NK-92 treated with Interleukin-12 subunit alpha and Interleukin-12 subunit beta, amount 100 ng/mL, for 24 hours (cell line): ENCODE measurements at places on chromosomes 12 and 14.

GRCh38 chr12:132356691-132357622 is 27.6 kb upstream of the GALNT9 start:
- DNase-seq = no peak

GRCh38 chr12:12534166-12534866 is 28.3 kb downstream of the DUSP16 start:
- no peak for DNase-seq

DNA sequence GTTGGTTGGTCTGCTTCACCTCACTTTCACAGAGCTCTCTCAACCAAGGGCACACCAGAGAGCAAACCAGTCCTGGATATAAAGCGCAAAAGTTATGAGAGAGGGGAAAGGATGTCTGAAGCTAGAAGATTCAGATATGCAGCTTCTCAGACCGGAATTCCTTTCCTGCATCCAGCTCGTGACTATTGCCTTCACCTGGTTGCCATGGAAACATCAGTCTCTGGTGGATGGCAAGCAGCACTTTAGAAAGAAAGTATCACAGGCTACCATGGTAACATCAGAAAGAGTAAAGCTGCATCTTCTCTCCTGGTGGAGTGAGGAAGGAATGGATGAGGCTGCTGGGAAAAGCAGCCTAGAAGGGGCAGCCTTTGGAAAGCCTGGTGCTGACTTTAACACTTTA is 13.7 kb downstream of the REM2 start:
- no peak for DNase-seq

DNA sequence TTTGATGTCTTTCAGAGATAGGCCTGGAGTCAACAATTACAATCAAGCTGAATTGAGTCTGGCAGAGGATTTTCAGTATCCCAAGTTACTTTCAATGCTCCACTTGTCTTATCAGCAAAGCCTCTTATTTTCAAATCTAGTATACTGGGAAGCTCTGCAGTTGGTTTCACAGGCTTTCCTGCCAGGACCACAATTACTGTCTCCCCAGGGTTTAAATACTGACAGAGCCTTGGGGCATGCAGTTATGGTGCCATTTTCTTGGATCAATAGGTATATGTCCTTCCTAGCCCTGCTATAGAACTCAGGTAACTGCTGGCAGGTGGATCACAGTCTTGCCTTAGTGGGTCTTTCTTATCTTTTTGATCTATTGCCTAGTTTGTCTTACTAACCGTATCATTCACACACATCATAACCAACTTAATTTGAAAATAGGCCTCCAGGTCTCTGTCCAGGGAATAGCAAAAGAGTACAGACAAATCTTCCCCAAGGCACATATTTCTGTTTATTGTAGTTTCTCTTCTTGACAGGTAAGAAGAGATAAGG is 22.4 kb upstream of the RNU6-8 start:
- no peak for DNase-seq

DNA sequence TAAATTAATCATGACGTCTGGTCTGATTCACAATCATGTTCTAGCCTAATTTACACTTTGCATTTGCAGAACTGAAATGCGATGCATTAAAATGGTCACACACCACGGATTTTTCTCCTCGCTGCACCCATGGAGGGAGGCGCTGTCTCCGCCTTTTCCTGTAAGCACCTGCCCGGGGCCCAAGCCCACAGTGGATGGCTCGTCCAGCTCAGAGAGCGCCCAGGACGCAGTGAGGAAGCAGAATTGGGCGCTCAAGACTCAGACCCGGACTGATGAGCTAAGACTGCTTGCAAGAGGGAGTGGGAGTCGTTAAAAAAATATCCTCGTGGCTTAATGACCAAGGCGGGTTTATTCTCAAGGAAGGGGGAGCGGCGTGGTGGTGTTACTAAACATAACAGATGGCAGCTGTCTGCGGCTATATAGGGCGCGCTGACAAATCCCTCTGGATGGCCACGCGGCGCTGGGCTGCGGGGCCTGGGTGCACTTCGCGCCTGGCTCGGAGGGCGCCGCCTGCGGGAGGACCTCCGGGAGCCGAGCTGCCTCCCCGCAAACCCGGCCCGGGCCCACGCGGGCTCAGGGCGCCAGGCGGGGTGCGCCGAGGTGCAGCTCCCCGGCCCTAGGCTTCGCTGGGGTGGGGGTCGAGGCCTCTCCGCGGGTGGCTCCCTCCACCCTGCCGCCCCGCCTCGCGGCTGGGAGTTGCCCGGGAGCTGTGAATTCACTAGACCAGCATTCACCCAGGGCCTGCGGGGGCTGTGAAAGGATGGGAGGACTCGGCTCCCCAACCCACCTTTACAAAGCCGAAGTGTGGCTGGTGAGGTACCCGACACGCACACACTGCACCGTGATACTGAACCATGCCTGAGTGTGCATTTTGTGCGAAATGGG is 78.7 kb downstream of the PPM1A start:
- DNase-seq = no peak

- no peak for DNase-seq
Measured at GRCh38 chr14:90698379-90698869, 117.8 kb downstream of the TTC7B start.

DNA sequence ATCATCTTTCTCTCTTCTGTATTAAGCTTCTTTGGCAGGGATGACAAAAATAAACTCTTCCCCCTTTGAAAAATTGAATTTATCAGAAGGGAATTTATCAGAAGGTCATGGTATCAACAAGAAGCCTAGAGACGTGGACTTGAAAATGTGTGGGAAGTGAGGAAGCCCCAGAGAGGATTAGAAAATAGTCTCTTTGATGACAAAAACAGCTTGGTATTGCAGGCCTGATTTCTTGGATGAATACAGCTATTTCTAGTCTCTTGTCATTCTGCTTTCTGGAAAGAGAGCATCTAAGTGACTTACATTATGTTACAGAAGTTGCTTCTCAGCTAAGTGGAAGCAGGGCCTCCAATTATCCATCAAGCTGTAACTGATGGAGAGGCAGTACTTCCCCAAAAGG is 111.1 kb downstream of the KITLG start:
- no peak for DNase-seq

- DNase-seq = no peak
Measured at GRCh38 chr12:6970096-6970527, 352 bp downstream of the PHB2 start.

GRCh38 chr14:30875788-30876053 is 1.4 kb downstream of the COCH start:
- no peak for DNase-seq

- peak; percentile 75 for DNase-seq
Measured at GRCh38 chr14:100645196-100645981, 58.2 kb upstream of the BEGAIN start.

- no peak for DNase-seq
Measured at GRCh38 chr12:93050026-93050747, 121.1 kb upstream of the EEA1 start.

DNA sequence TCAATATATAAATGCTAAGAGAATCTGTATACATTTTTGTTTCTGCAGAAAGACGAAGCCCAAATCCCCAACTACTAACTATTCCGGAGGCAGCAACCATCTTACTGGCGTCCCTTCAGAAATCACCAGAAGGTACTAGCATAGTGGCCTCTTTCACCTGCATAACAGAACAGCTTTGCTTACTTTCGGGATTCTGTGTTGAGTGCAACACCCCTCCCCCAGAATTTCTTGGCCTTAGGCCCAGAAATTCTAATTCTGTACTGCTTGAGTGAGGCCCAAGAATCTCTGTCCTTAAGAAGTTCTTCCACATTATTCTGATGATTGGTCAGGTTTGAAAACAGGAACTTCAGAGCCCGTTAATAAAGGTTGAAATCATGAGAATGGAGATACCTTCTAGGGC is 2.9 kb downstream of the SPX start:
- no peak for DNase-seq

DNA sequence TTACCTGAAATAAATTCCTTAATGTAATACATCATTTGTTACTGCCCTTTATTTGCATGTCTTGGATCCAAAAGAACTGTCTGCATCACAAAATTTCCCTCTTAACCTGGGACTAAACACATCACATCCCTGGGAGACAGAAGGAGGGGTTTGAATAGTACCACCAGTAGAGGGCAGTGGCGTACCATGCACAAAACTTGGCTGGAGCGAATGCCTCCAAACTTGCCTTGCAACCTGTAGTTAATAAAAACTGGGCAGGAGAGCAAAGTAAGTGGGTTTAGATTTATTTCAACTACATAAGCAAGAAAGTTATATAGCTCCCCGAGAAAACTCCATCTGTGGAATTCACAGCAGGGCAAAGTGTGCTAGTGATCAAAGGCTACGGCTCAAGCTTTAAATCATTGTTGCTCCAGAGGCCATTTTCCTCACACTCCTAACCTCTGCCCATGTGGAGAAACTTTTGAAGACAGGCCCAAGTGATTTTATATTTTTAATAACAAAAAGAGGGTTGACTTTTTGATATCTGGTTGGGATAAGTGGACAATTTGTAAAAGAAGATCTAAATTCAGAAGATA is 1176.7 kb upstream of the SEL1L start:
- DNase-seq = peak; percentile 11

GRCh38 chr14:78153064-78153341 is 17.2 kb upstream of the NRXN3 start:
- DNase-seq = no peak
